ENCODE measurements at places on chromosomes 11 and 22.
A peak's percentile ranks its signal among the peaks of the same experiment; 100 is the strongest.

- no peak for DNase-seq
Observed at GRCh38 chr22:46175631-46176030, 25.3 kb downstream of the PPARA start.

GRCh38 chr22:42889304-42889703 is 32.2 kb upstream of the ARFGAP3 start:
- no peak for DNase-seq

DNA sequence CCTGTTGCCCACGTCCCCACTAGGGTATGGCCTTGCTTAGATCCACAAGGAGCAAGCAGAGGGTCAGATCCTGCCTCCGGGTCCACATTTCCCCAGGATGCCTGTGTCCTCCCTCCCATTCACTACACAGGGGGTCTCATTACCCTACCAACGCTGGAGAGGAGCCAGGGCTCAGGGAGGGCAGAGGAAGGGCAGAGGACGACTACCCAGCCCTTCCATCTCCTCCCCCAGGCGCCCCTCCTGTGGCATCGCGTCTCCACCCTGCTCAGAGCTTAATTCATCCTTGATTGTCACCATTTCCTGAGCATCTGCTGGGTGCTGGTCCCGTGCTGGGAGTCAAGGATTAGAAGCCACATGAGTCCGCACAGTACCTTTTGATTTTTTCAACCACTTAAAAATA is 5.0 kb downstream of the NFAM1 start:
- DNase-seq, result no peak

DNA sequence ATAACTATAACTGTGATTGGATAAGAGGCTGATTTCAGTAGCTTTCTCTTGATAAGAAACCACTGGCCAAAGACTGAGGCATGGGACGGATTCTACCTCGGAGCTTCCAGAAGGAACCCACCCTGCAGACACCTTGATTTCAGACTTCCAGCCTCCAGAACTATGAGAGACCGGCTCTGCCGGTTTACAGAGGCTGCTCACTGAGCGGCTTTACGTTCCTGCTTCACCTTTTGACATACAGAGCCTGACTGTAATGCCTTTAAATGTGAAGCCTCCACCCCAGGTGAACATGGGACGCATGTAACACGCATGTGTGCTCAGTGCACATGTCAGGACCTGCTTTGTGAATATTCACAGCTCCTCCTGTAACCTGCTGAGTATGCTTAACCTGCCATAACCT is 361.5 kb downstream of the CTTN start:
- no peak for DNase-seq

DNA sequence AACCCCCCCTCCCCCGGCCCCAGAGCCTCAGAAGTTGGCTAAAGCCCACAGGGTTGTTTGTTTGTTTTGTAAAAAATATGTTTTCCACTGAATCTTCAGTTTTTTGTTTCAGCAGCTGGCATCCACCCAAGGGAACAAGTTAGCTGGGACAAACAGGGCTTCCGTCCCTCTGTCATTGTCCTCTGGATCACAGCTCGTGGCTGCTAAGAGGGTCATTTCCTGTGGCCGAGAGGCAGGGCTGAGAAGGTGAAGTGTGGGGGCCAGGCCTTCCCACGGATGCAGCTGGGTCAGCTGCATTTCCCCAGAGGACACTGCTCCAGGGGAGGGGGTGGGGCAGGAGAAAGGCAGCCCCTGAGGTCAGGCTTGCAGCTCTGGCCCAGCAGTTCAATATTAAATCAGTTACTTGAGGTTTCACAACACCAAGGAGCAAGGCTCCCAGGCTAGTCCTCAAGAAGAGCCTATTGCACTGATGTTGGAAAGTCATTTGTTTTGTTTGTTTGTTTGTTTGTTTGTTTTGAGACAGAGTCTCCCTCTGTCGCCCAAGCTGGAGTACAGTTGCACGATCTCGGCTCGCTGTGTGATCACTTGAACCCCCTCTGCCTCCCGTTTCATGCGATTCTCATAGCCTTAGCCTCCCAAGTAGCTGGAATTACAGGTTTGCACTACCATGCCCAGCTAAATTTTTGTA is 34.4 kb upstream of the SMTN start:
- peak; percentile 91 for DNase-seq

DNA sequence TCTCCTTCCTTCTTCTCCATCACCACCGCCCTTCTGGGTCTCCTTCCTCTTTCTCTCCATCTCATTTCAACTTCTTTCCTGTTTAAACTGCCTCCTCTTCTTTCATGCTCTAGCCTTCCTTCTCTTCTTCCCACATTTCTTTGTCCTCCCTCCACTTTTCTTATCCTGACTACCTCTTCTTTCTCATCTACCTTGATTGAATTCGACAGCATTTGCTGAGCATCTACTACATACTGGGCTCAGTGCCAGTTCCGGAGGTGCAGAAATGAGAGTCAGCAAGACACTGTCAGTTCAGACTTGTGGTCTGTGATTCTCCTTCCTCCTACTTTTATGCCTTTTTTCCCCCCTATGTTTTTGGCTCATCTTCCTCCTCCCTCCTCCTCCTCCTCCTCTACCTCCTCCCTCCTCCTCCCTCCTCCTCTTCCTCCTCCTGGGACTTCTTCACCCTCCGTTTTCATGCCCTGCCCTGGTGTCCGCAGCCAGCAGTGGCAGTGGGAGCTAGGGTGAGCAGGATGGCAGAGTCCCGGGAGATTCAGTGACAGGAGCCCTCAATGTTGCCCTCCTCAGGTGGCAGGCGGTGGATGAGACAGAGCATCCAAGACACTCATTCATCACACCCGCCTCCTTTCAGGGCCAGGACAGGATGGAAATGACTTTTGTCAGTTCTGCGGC is 146.0 kb upstream of the SEZ6L start:
- DNase-seq, result no peak

Measured in glomerular endothelial cell (primary cell).